Dorsolateral prefrontal cortex (tissue), 122 donors: ENCODE measurements at places on chromosomes 16 and 17.
A peak's percentile ranks its signal among the peaks of the same experiment; 100 is the strongest.

DNA sequence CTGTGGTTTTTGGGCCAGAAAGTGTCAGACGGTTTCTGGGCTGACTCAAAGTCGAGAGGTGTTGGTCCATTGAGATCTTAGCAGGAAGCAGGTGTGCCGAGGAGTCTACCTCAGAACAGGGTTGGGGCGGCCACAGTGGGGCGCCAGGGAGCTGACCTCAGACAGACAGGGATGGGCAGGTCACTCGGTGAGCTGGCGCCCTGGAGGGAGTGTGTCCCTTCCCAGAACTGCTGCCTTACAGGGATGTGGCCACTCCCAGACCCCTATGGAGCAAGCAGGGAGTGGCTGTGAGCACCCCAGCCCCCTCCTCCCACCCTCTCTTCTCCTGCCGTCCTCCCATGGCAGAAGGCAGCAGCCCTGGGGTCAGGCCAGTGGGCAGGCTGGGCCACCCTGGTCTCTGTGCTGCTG, 14.0 kb upstream of the DPEP1 start:
- no peak for DNase-seq

DNA sequence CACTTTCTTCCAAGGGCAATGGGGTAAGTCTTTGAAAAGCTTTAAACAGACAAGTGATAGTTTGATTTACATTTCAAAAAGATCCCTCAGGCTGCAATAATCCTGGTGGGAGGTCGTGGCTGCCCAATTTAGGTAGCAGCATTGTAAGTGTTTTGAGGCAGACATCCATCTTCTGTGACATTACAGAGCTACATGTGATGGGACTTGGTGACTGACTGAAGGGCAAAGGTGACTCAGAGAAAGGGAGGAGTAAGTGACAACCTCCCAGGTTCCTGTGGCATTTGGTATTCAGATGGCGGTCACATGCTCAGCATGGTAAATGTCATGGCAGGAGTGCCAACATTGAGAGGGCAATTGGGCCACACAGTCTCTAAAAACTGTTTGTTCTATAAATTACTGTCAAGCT, 26.5 kb downstream of the STAT3 start:
- no peak for DNase-seq

DNA sequence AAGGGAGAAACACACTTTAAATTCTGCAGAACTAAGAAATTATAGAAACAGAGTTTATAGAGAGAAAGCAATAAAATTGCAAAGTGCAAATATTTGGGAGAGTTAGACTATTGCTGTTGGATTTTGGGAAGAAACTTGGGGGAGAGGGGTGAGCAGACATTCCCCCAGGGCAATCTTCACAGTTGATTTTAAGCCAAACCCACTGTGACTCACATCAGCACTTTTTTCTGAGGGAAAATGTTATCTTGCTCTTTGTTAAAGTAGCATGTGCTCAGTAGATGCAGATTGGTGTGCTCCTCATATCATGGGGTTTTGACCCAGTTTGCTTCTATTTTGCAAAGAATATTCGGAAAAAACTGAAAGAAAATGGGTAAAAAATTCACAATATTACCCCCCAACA, 367.6 kb downstream of the CDH11 start:
- no peak for DNase-seq

- peak; percentile 8 for DNase-seq
Measured at GRCh38 chr16:69327585-69328310, 2.6 kb downstream of the PDF start.

DNA sequence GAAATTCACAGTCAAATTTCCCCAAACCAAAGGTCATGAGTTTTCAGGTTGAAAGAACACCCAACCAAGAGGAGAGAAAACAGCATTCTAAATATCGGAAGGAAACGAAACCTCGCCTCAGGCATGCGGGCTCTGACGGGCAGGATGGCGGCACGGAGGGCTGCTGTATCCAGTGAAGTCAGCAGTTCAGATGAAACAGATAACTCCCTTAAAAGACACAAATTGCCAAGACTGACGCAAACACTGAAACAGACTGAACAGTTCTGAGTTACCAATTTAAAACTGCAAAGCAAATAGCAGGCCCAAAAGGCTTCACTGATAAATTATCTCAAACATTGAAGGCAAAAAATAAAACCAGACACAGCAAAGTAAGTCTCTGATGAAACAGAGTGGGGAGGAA, 20.6 kb upstream of the CDH15 start:
- no peak for DNase-seq

GRCh38 chr16:67034487-67034886, 5.5 kb downstream of the CBFB start:
- DNase-seq, result no peak

GRCh38 chr17:49488612-49489011, 6.5 kb upstream of the NGFR start:
- no peak for DNase-seq

GRCh38 chr16:10929853-10930754, 12.2 kb downstream of the DEXI start:
- DNase-seq, result no peak

DNA sequence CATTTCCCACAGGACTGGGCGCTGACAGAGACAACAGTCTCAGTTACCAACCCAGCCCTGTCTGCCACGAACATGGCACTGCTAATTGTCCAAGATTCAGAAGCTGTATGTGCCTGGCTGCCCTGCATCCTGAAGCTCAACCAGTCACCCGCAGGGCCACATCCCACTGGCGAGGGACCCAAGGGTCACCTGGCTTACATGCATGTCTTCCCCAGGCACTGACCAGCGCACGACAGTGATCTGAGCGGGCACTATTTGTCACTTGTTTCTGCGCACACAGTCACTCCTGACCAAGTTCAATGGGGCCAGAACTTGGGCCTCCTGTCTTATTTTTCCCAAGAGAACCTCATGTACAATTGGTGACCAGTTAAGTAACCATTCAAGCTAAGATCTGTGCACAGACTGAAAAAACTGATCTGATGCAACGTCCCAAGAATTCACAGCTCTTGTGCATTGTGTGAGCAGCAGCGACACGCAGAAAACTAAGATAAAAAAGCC, 13.1 kb downstream of the USP7 start:
- DNase-seq, result no peak
